Right cardiac atrium (tissue), 5 donors: ENCODE measurements at places on chromosomes 1 and 21.

GRCh38 chr1:150981805-150982712, at the start of gene ANXA9:
TSS of gene ANXA9 (plus strand) at chr1:150982292. CDS start at chr1:150983106, 814 bp downstream.
- no peak for DNase-seq

DNA sequence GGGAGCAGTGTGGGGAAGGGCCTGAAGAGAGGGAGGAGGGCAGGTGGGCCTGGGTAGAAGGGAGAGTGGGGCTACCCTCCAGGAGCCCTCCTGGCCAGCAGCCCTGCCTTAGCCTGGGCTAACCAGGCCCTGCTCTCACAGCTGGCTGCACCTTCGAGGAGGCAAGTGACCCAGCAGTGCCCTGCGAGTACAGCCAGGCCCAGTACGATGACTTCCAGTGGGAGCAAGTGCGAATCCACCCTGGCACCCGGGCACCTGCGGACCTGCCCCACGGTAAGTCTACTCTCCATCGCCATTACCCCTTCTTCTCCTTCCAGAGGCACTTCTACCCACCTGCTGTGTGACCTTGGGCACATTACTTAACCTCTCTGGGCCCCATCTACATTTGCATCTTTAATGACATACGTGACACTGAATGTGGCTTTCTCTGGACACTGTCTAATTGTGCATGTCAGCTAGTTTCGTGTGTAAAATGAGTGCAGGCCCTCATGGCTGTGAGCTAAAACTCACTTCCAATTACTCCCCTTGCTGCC, 18.9 kb downstream of the PTPRU start:
- DNase-seq, result no peak

- DNase-seq, result no peak
These were observed 6.7 kb downstream of the C1orf105 start for GRCh38 chr1:172427191-172427590.

DNA sequence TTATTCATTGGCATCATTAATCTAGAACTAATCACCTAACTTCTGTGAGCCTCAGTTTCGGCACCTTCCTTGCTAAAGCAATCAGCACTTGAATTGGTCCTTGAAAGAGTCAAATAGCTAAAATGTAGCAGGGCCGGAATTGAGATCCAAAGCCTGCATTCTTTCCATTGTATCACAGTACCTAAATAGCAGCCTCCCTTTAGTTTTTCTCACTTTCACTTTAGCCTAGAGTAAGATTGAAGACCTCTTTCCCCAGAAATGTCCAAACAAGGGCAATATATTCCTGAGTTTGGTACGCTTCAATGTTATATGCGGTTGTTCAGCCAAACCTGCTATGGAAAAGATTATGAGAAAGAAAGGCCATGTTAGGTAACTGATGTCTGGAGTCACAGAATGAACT, 121.9 kb upstream of the BMP8A start:
- DNase-seq, result no peak
